ENCODE measurements at places on chromosomes 7 and 10.

- no peak for DNase-seq
These were observed 43.1 kb downstream of the AMZ1 start for GRCh38 chr7:2730846-2731770.

GRCh38 chr10:122624546-122624945 is 64.0 kb downstream of the DMBT1 start:
- no peak for DNase-seq

- DNase-seq: no peak
These were observed 102.6 kb downstream of the PLXDC2 start for GRCh38 chr10:19918794-19919193.

GRCh38 chr10:43166207-43166879 is 28.1 kb downstream of the CSGALNACT2 start:
- no peak for DNase-seq

DNA sequence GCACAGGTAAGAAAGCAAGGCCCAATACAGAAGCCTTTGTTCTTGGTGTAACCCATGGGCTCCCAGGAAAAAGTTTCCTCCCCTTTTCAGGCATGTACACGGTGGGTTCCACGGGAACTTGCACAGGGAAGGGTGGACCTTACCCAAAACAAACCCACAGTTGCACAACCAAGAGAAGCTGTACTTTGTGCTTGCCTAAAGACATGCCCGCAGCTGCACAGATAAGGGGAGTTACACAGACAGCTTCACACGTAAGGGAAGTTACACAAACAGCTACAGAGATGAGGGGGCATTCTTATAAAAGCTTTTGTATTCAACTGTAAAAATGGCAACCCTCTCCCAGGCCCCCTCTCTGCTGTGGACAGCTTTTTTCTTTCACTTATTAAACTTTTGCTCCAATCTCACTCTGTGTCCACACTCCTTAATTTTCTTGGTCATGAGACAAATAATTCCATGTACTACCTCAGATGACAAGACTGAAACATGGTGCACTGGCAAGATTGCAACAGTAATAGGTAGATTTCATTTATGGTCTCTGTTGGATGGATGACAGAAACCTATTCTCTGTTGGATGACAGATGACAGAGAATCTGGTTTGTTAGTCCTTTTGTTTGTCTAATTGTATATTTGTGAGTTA is 72.9 kb downstream of the ATE1 start:
- DNase-seq: no peak

DNA sequence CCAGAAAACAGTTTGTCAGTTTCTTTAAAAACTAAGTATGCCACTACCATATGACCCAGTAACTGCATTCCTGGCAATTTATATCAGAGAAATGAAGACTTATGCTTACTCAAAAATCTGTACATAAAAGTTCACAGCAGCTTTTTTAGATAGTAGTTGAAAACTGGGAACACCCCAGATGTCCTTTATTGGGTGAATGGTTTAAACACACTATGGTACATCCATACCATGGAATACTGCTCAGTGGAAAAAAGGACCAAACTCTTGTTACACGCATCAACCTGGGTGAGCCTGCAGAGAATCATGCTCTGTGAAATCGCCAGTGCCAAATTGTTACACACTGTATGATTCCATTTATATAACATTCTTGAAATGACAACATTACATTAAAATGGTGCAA is 127.6 kb upstream of the RET start:
- no peak for DNase-seq

DNA sequence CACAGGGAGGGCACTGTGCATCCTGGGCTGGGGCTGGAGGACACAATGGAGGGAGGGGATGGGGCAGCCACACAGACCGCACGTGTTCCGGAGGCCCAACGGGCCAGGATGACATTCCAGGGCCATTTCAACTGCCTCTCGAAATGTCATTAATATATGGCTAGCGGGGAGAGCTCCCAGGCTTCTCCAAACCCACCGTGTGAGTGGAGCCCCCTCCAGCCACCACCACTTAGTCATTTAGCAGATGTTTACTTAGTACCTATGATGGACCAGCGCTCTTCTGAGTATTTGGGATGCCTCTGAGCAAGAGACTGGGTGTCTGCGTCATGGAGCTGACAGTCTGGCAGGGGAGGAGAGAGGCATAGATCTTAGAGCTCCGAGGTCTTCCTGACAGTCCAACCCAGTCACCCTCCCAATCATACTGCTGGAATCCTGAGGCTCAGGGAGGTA is 107.3 kb downstream of the ZMIZ1 start:
- DNase-seq: no peak

GRCh38 chr10:51020200-51020599 is 54.1 kb upstream of the PRKG1 start:
- no peak for DNase-seq

GRCh38 chr10:28679581-28680357 is 2.4 kb downstream of the BAMBI start:
- no peak for DNase-seq

DNA sequence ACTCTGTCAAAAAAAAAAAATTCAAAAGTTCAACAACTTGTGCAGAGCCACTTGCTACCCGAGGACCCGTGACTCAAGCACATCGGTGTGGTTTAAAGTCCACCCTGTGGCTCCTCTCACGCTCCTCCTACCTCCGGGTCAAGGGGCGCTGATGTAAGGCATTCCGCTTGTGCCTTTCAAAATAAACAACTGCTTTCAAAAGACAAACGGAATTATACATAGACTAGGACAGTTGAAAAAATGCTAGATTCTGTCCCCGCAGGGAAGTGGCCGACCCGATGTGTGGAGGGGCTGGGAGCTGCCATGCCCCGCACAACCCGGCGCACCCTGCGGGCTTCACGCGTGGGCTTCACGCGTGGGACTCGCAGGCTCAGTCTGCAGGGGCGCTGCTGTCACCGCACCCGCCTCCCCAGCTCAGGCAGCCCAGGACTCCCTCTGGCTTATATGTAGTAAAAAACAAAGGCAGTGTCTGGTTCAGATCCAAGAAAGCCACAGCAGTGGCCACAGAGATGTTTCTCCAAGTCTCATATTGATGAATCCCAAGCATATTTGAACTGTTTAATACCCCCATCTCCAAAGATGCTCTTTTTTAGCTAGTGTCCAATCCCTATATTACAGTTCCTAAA is 239.7 kb upstream of the INHBA start:
- no peak for DNase-seq

DNA sequence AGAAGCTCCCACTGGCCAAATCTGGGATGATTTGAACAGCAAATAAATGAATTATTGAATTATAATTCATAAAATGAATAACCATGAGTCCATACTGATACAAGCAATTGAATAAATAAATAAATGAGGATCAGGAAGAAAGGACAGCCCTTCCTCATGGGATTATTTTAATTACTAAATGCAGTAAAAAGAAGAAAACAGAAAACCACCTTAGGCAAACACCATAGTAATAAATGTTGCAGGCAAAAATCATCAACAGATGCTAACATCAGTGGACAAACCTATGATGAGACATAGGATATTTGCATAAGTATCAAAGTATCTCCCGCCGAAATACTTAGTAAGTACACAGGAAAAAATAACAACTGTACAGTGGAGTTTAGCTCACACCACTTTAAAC is 33.2 kb downstream of the RAPGEF5 start:
- no peak for DNase-seq

GRCh38 chr7:116528008-116528789 is 3.4 kb downstream of the CAV1 start:
- no peak for DNase-seq

DNA sequence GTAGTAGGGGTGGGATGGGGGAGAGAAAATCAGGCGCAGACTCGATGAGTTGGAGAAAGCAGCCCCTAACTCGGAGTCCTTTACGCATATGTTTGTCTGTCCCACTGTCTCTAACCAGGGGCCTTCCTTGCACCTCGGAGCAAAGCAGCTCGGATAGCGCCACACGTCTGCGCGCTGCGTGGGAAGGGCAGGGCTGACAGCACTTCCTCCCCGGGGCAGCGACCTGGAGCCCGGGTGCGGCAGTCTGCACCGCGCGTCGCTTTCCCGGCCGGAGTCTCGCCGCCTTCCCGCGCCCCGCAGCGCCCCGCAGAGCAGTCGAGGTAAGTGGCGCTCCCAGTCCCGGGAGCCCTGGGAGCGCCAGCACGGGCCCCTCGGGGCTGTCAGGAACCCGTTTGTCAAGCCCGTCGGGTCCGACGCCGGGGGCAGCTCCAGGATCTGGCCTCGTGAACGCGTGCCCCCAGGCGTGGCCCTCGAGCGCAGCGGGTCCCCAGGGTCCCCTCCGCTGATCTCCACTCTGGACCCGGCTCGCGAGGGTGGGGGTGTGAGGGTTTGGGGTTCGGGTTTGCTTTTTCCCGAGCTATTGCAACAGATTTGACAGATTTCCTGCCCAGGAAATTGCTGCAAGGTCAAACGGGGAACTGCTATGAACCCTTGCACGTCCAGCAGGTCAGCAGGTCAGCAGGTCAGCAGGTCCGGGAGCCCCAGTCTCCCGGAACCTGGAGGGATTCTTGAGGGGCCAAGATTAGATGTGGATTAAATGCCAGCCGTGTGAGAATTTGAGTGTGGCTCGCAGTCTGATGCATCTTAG is 597 bp downstream of the APBB1IP start:
- peak; percentile 63 for DNase-seq

- DNase-seq: no peak
These were observed 210.9 kb downstream of the INHBA start for GRCh38 chr7:41491883-41492471.

DNA sequence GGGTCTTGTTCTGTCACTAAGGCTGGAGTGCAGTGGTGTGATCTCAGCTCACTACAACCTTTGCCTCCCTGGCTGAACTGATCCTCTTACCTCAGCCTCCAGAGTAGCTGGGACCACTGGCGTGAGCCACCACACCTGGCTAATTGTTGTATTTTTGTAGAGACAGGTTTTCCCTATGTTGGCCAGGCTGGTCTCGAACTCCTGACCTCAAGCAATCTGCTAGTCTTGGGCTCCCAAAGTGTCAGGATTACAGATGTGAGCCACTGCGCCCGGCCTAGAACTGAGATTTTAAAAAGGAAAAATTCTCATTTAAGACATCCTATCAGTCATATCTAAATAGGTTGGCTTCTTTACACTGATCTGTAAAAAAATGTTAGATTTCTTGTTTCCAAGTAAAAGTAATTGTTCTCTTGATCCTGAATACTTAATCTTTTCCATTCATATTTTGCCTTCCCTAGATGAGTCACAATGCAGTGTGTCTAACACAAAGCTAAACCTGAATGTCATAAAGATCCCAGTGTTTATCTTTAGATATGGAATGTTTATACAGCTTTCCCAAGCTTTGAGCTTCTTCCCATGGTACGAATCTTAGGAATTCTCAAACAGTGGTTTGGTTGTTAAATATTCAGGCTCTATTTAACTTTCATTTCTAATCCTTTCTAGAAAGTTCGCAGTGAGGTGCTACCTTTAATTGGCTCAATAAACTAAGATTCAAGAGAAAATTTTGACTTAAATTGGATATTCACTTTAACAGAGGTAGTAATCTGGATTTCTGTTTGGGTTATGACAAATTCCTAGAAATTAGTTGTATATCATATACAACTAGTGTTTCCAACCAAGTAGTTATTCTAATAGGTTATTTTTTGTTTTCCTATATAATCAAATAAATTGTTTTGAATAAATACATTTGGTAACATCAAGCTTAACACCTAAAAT is 12.1 kb upstream of the LAMB1 start:
- DNase-seq: no peak

DNA sequence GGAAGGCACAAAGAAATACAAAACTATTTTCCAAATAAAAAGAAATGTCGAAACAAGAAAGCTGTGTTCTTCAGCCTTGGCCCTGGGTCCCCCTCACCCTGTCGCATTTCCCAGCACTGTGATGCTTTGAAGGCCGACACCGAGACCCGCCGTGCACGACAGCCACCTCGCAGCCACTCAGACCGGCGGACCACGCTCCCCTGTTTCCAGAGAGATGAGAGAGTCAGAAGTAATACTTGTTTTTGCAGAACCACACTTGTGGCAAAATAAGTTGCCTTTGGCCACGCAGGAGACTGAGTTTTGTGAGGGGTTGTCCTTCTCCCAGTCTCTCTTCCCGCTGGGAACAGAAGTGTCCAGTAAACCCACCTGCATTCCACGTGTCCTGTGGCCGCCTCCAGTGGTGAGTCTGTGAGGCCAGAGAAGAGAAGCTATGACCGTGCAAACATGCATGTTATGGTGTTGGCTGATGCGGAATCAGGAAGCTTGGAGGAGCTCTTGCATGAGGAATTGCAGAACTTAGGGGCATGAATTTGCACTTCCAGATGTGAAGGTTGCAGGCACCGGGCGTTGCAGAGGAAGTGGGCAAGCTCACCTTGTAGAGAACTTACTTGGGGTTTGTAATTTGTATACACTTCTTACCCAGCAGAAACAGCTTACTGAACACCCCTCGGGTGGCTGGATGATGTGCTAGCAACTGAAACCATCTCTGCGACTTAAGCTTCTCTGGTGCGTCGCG is 194.5 kb downstream of the EBF3 start:
- no peak for DNase-seq

DNA sequence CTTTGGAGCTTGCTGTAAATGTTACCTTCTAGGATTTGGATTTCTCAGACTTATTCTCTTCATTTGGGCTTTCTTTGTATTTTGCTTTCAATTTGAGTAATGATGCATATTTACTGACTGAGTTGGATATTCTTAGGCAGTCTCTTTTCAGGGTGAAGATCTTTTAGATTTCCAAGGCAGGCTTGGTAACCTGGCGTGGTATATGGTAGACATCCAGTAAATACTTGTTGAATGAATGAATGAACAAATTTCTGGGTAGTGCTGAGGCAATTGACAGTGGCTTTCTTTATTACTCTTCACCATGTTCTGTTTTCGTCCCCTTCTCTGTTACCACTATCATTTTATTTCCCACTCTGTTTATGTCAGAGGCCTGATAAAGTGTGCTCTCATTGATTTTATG is 27.1 kb downstream of the BBS9 start:
- DNase-seq: no peak

DNA sequence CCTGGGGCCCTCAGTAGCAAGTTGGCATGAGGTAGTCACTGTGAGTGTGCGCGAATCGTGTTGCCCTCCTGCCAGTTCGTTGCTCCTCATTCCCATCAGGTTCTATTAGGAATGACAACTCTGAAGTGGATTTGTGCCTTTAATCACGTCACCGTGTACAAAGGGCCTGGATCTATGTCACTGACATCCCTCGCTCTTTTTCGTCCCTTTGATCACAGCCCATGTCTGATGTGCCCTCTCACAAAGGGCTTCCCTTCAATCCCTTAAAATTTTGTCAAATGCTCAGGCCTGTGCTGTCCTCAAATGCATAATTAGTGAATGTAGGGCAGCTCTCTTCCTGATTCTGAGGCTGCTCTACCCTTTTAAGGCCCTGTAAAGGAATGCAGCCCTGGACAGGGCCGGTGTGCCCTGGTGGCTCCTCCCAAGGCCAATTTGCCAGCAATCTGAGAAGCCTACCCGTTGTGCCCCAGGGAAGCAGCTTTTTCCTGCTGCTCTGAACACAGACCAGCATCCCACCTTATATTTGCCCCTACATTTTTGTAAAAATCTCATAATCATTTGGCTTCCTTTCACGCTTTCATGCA is 93.6 kb downstream of the TMEM178B start:
- no peak for DNase-seq

GRCh38 chr7:132160611-132161532 is 415.4 kb downstream of the PLXNA4 start:
- DNase-seq: no peak

GRCh38 chr7:73717991-73718405 is 1.5 kb downstream of the STX1A start:
- DNase-seq: peak; percentile 76
